ENCODE measurements at places on chromosomes 5 and 9. TPM values are rescaled to one million over a fixed set of nuclear protein-coding genes. Genes with fewer than 3 reads are reported as not detected.

The HSD17B3 gene
- total RNA-seq: not detected

The IL4 gene
- total RNA-seq: not detected

GRCh38 chr9:1222511-1222910 lies 172.4 kb downstream of the DMRT2 start:
- no peak overlapping the region for H3K27ac ChIP-seq
- no peaks in the 10 kb centered on the region for H3K27me3 ChIP-seq

The DDX31 gene
- total RNA-seq: 8.9 TPM

DNA sequence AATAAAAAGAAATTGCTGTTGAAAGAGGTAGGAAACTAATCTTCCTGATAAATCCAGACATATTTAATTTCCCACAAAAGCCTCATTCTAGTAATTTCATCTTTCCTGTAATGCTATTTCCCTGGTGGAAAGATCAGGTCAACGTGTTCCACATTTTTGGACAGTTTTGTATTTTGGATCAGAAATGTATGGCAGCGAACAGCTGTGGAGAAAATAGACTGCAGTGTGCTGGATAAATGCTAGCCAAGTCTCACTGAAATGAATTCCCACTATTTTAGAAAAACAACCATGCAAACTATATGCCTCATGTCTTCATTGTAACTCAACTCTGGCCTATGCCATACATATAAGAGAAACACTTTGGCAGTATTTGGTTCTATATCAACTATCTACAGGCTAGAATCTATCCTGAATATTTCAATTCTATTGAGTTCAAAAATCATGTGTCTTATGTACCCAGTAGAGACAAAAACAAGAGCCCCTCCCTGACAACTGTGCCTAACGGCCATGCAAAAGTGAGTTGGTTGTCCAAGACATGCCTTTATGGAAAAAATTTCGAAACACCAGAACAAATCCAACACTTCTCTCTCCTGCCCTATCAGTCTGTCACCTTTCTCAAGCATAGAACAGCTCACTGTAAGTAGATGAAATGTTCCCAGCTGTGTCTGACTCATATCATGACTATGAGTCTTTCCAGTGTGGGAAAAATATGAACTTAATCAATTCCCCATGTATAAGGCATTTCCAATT lies 191.3 kb upstream of the NREP start:
- H3K27me3 ChIP-seq: no peaks in the 10 kb centered on the region
- H3K4me1 ChIP-seq: no peaks in the 10 kb centered on the region
- no peak overlapping the region for H3K4me3 ChIP-seq

GRCh38 chr9:99049641-99050040 lies 55.3 kb upstream of the TGFBR1 start:
- H3K27ac ChIP-seq: no peak overlapping the region
- no peaks in the 10 kb centered on the region for H3K27me3 ChIP-seq
- peaks cover 35% of the 10 kb centered on the region for H3K36me3 ChIP-seq
- DNase-seq: no peak
- no peak overlapping the region for H3K4me3 ChIP-seq

All from adrenal gland (tissue), 19 donors.